Astrocyte of the spinal cord (primary cell): ENCODE measurements at places on chromosomes 1 and 21.
A peak's percentile ranks its signal among the peaks of the same experiment; 100 is the strongest.

DNA sequence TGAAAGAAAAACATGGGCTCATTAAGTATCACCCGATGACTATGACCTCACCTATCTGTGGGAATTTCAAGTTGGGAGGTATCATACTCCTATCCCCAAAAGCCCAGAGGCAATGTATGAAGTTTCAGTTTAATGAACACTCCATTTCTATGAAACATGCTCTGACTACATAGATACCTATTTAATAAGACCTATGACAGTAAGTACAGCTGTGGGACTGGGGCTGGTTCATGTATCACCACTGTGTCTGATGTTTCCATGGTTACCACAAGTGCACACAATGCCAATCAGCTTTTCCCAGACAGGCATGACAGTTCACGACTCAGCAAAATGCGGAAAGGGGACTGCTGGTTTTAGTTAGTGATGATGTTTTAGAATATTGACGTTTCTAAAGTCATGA lies 167.7 kb downstream of the SIPA1L2 start:
- no peak for DNase-seq

GRCh38 chr1:30698401-30698981 lies 24.9 kb downstream of the MATN1 start:
- DNase-seq, result no peak

GRCh38 chr1:44294588-44295007 lies 60.5 kb downstream of the ERI3 start:
- DNase-seq, result peak; percentile 75

GRCh38 chr21:40936178-40936577 lies 89.2 kb upstream of the DSCAM start:
- DNase-seq, result no peak

DNA sequence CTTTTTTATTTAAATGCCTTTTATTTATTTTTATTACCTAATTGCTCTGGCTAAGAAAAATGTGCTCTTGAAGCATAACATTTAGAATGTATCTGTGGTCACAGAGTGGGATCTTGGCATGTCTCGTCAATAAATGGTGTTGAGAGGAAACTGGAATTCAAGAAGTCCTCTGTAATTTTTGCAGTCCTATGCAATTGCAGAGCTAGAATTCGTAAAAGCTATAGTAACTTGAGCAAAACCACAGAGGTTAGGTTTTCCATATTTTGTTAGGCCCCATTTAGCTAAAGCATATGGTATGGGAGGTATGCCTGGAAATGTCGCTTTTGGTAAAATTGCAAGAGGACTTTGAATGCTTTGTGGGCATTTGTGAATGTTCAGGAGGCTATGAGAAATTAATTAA lies 466.7 kb upstream of the NFIA start:
- peak; percentile 12 for DNase-seq

DNA sequence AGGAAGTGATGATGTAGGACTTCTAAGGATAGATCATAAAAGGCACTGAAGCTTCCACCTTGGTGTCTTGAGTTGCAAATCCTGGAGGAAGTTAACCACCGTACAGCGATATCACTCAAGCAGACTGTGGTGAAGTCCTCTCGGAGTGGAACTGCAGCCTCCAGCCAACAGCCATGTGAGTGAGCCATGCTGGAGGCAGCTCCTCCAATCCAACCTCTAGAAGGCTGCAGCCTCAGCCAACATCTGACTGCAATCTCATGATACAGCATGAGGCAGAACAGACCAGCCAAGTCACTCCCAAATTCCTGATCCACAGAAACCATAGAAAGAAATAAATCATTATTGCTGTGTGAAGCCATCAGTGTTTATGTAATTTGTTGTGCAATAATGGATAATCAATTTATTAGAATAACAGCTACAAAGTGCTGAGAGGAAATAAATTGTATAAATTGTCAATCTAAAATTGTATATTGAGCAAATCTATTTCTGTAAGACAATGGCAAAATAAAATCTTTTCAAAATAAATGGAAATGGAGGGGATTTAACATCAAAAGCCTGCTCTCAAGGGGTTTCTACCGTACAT lies 65.0 kb downstream of the PRSS38 start:
- no peak for DNase-seq

GRCh38 chr1:59418363-59419144 lies 121.7 kb downstream of the FGGY start:
- DNase-seq, result no peak

DNA sequence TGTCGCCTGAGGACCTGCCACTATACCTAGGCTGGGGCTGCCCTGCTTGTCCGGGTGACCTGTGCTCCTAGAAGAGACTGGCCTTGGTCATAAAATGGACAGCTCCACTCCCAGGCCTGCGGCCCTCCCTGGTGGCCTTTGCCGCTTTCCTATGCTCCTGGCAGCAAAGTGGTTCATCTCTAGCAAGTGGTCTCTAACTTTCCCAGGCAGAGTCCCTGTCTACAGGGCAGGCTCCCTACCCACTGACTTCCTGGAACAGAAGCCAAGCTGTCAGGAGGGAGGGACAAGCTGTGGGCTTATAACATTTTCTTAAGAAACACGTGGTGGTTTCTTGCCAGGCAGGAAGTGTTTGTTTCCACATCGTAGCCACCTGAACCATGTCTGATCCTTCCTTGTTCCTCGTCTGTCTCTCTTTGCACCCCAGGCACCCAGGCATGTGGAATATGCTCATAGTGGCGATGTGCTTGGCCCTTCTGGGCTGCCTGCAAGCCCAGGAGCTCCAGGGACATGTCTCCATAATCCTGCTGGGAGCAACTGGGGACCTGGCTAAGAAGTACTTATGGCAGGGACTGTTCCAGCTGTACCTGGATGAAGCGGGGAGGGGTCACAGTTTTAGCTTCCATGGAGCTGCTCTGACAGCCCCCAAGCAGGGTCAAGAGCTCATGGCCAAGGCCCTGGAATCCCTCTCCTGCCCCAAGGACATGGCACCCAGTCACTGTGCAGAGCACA lies 10.1 kb downstream of the H6PD start:
- peak; percentile 14 for DNase-seq

GRCh38 chr1:203652724-203653461 lies 26.3 kb downstream of the ATP2B4 start:
- DNase-seq, result no peak

GRCh38 chr1:10078494-10078893 lies 45.7 kb downstream of the UBE4B start:
- DNase-seq, result no peak

DNA sequence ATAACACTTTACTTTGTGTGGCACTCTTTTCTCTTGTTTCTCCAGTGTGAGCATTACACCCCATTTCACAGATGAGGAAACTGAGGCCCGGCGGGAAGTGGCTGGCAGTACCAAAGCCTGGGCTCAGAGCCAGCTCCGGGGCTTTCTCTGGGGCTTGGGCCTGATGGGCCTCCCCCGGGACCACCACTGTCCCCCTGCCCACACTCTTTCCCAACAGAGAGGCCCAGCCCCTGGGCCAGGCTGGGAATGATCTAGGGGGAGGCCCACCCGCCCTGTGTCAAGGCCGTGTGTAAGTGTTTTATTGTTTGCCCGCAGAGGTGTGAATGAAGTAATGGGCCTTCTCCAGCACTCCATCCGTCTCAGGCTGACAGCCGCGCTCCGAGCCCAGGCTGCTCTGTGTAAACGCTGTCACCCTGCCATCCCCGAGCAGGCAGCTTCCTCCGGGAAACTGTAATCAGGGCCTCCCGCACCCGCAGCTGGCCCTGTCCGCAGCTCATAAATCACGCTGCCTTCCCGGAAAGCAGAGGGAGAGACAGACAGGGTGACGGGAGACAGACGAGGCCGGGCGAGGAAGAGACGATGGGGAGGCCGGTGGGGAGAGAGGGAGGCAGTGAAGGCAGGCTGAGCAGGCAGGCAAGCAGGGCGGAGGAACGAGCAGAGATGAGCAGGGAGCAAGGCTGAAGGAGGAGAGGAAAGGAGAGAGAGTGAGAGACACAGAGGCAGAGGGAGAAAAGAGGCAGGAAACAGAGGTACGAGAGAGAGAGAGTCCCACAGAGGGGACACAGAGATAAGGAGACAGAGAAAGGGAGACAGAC lies 109.7 kb upstream of the ZBTB40 start:
- peak; percentile 7 for DNase-seq

DNA sequence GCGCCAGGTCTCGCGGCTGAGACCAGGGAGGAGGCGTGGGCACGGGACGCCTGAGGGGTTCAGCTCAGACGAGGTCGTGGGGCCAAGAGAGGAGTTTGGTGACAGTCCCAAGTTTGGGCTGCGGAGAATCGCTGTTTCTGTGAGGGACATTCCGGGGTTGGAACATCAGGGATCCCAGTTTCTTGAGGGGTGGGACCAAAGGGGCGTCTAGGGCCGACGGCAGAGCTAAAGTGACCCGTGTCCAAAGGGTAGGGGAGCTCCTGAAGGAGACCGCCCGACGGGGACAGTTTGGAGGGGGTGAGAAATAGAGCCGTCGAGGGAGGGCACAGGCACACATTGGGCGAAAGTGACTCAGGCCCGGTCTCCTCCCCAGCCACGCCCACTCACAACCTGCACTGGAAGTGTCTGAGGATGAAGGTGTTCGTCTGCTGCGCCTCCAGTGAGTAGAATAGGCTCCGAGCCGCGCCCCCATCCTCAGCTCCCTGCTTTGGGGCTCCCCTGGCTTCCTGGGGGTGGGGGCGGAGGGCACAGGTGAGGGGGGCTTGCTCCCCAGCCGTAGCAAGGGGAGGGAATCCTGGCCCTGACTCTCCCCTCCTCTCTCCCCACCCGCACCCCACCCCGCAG lies 7.0 kb downstream of the EFNA3 start:
- DNase-seq, result no peak

DNA sequence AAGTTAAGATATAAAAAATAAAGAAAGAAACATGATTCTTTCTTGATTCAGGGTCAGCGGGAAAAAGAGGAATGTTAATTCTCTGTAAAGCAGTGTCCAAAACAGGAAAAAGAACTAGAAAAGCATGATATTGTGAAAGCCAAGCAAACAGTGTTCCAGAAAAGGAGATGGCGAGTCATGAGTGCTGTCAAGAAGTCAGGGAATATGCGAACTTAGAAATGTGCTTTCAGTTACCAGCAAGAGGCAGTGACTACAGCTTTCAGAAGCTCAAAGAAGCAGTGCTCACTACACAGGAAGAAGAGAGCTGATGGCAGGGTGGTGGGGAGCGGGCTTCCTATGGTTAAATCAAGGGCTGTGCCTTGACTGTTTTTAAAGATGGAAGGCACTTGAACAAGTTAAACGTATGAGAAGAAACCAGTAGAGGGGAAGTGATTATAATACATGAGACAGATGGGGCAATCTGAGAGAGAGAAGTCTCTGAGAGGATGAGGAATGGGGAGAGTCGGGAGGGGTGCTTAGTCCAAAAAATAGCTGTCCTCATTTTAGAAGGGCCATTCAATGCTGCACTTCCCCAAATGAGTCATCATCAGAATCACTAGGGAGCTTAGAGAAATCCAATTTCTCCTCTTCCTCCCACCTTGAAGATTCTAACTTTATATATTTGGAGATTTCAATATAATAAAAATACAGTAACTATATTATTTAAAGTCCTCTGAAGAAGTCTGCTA lies 90.4 kb downstream of the KCNK1 start:
- peak; percentile 15 for DNase-seq

DNA sequence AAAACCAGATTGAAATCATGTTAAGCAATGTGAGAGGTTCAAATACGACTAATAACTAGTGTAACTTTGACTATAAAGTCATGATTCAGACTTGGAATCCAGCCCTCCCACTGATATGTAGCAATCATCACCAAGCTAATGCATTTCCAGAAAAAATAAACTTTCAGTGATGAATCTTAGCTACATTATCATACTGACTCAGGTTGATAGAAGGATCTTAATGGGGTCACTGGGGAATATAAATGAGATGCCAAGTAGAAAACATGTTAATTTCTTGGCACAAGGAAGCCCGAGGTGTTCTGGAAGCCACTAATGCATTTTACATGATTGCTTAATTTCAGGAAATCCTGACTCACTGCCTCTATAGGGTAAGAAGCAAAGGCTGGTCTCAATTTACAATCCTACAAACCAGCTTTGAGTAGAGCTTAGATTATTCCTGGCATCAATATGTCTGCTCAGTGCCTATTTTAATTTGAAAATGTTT lies 67.7 kb downstream of the SELENOF start:
- peak; percentile 83 for DNase-seq
